ENCODE measurements at places on chromosomes 3 and 15.

GRCh38 chr15:95948411-95948810 lies 382.1 kb upstream of the NR2F2 start:
- DNase-seq: no peak

DNA sequence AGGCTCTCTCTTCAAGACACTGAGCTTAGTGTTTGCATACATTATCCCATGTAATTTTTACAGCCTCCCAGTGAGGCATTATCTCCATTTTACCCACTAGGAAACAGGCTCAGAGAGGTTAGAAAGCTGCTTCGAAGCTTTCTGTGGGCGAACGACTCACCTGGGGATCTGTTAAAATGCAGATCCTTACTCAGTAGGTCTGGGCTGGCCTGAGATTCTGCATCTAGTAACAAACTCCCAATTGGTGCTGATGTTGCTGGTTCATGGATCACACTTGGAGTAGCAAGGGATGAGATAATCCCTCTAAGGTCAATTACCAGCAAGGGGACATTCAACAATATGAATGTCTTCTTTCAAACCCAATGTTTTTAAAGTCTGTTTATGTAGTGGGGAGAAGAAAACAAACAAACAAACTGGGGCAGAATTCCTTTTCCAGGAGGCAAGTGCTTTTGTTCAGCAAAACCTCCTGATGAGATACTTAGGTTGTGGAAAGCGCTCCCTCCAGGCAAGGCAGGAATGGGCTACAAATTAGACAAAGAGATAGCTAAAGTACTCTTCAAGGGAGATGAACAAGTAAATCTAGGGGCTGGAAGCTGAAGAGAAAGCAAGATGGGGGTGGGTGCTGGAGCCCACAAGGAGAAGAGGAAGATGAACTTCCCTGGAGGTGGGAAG lies 311.9 kb downstream of the SHQ1 start:
- no peak for DNase-seq

DNA sequence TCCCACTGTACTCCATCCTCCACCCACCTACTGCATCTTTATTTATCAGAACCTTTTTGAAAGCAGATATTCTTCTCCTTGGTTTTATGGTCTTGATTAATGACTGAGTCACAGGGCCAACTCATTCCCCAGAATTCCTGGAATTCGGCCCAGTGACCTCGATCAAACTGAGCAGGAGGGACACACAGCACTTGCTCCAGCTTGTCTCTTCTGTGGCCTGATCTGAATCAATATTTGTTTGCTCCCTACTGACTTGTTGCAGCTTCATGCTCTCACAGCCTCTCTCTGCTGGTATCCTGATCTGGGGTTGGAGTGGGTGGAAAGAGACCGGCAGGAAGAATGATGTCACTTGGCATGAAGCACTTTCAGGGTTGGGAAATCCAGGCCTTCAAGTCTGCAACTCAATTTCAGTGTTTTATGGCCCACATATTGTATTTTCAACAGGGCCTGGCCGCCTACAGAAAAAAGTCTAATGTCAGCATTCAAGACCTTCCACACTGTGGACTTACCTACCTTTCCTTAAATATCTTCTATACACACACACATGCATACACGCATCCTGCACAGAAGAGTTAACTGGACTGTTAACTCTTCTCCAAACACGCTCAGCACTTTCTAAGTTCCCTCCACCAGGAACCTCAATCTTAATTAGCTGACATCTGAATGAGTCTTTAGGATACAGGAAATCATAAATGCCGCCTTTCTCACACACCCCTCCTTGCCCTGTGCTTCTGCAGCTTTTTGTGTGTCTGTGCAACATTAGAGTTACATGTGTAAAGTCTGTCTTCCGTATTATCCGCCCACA lies 4.6 kb downstream of the ANXA2 start:
- DNase-seq: no peak

GRCh38 chr3:195425849-195426248 lies 17.0 kb downstream of the ACAP2 start:
- DNase-seq: no peak

DNA sequence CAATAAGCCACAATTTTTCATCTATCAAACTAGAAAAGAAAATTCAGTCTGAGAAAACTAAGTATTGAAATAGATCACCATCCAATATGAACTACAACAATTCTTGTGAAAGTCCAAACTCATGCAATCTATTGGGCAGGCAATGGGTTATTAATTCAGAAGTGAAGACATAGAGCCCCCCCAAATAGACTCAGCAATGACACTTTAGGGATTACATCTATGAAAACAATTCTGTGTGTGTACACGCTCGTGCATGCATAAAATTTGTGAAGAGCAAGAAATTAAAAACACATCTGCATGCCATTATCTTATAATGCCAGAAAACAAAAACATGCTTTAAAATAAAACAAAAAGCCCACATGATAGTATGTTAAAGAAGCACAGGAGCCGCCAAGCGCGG lies 151.3 kb downstream of the NR1I2 start:
- DNase-seq: no peak

GRCh38 chr15:35740761-35741160 lies 194.8 kb upstream of the DPH6 start:
- DNase-seq: no peak

DNA sequence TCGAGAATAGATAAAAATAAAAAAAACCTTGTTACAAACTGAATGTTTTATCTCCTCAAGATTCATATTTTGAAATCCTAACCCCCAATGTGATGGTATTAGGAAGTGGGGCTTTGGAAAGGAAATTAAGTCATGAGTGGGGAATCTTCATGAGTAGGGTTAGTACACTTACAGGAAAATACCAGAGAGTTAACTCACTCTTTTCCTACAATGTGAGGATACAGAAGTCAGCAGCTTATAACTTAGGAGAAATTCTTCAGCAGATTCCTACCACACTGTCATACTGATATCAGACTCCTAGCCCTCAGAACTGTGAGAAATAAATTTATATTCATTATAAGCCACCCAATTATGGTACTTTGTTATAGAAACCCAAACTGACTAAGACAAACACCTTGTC lies 453.1 kb downstream of the GBE1 start:
- no peak for DNase-seq

DNA sequence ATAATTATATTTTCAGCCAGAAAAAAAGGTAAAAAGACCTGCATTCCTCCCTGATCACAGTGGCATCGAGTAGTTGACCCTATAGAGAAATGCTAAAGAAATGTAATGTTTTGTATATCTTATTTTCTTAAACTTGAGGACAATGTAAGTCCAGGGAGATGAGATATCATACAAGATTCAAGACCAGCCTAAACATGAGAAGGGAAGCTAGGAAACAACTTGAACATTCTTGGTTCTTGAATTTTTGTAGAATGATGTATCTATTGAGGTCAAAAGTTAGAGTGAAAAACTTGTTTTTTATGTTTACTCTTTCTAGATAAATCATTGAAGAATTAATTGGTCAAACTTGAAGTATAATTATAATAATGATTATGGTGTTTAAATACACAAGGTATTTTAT lies 497.7 kb upstream of the TBL1XR1 start:
- no peak for DNase-seq

GRCh38 chr3:122101646-122102045 lies 46.5 kb downstream of the CD86 start:
- no peak for DNase-seq

DNA sequence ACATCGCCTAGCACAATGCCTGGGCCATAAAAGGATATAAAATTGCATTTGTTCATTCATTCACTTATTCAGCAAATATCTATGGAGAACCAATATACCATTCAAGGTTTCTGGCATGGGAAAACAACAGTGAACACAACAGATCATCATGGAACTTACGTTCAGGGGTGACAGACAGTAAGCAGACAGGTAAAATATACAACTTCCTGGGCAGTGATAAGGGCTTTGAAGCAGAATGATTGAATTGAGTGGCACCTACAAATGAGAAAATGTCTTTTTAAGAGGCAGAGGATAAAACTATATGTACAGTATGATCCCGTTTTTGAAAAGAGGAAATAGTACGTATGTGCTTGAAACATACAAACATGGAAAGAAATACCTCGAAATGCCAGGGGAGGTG lies 39.2 kb downstream of the CMTM7 start:
- DNase-seq: no peak

DNA sequence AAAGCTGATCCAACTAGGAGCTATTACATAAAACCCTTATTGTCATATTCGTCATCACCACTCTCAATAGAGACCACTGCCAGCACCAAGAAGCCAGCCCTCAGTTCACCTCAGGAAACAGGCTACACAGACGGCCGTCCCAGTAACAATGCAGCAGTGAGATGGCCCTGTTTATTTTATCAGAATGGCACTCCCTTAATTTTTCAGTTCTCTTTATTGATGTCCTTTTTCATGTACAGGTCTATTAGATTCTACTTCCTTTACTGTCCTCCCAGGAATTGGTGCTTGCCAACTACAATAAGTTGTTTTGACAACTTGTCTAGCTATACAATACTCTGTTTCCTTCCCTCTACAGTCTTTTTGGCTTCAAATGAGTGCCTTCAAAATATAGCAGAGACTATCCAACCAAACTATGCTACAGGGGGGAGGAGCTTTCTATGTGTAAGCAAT lies 272.5 kb downstream of the ZBTB20 start:
- no peak for DNase-seq

- DNase-seq: no peak
Measured at GRCh38 chr3:29128001-29128400, 152.9 kb upstream of the RBMS3 start.

GRCh38 chr3:103083848-103084631 lies 649.2 kb downstream of the ZPLD1 start:
- no peak for DNase-seq

DNA sequence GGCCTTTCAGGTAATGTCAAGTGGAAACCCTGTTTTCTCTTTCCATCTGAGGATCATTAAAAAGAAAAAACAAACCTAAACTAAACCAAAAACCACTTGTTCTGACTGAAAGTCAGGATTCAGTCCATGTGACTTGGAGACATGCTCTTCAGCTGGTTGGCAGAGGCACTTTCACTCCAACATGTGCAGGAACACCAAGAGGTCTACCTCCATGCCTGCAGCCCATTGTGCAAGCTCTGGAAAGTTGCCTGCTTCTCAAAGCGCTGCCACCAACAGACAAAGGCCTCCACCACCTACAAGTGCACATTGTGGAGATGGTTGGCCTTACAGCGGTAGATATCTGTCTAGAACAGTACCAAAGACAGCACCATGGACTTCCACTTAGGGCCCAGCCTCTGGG lies 161.8 kb downstream of the LEKR1 start:
- DNase-seq: no peak

DNA sequence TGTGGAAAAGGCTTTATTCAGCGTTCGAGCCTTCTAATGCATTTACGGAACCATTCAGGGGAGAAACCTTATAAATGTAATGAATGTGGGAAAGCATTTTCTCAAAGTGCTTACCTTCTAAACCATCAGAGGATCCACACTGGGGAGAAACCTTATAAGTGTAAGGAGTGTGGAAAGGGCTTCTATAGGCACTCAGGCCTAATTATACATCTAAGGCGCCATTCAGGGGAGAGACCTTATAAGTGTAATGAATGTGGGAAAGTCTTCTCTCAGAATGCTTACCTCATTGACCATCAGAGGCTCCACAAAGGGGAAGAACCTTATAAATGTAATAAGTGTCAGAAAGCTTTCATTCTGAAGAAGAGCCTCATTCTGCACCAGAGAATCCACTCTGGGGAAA lies 6.2 kb upstream of the ZNF35 start:
- no peak for DNase-seq

- DNase-seq: no peak
Measured at GRCh38 chr3:128727996-128728395, 2.0 kb downstream of the RAB7A start.

DNA sequence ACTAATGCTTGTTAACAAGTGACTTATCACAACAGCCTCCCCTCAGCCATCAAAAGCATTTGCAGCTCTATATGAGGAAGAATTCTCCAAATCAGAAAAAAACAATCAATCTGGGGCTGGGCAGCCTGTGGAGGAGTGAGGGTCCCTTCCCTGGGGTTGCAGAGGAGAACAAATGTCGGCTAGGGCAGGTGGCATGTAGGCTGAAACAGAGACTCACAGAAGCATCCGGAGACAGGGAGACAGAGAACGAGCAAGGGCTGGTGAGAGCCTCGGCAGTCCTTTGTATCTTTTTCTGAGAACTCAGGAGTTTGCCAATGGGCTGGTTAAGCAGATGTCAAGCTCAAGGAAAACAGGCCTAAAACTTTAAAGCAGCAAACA lies 15.8 kb downstream of the ITGA11 start:
- no peak for DNase-seq

- no peak for DNase-seq
Measured at GRCh38 chr3:37777835-37778234, 83.8 kb upstream of the CTDSPL start.

Measured in CD4-positive, alpha-beta T cell treated with Interleukin-6 for 4 hours (primary cell).